ENCODE measurements at places on chromosomes 5 and 9.

DNA sequence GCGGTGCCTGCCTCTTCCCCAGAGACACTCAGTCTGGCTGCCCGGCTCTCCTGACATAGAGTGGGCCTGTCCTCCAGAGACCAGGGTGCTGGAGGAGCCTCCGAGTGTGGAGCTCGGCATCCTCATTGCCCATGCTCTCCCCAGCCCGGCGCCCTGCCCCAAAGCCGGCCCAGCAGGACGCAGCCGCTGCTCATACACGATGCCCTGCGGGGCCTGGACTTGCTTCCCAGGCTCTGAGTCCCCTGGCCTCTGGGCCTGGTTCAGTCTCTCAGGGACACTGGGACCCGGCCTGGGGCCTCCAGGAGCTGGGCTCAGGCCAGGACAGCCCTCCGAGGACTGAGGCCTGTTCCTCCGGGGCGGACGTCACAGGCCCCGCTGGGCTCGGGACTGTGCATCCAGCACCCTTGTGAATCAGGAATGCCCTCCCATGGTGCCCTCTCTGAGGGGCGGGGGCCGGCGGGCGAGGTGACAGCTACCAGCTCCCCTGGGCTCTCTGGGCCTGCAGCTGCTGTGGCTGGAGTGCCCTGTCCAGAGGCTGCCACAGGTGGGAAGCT is 23.2 kb downstream of the TPPP start:
- no peak for DNase-seq

GRCh38 chr5:54462281-54462680 is 6.8 kb downstream of the HSPB3 start:
- DNase-seq = no peak

GRCh38 chr5:131579917-131580671 is 54.9 kb downstream of the RAPGEF6 start:
- no peak for DNase-seq

DNA sequence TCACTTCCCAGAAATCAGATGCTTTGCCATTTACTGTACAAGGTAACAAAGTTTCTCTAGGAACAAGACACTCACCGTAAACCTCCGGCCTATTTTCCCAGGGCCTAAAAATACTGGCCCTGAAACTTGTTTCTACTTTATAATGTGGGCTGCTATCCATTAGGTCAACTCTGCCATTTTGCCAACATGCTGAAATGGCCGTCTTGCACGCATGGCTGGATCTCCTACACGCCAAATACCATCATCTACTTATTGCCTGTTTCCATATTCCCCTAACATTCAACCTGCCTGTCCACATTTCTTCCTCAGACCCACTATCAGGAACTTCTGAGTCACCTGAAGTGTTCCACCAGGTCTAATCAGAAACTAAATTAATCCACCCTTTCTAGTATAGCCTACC is 4.7 kb downstream of the TBCA start:
- DNase-seq = no peak

- DNase-seq = no peak
Measured at GRCh38 chr9:3863686-3864085, 337.9 kb upstream of the RFX3 start.

- peak; percentile 72 for DNase-seq
Measured at GRCh38 chr9:130240410-130241197, 25.0 kb upstream of the HMCN2 start.

DNA sequence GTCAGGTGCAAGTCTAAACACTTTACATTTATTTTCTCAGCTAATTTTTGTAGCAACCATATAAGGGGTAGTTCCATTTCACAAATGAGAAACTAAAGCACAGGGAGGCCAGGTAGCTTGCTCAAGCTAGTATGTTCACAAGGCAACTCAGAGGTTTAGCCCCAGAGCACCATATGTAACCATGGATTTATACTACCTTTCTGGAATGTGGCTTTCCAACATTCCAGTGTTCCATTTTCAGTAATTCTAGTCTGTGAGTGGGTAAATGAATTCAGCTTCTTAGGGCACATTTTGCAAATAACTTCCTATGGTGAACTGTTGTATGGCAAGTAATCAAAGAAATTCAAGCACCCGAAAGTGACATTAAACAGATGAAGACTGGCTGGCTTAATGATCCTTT is 25.0 kb upstream of the CAST start:
- no peak for DNase-seq

- peak; percentile 53 for DNase-seq
Measured at GRCh38 chr5:17218353-17219005, 1.0 kb downstream of the BASP1 start.

DNA sequence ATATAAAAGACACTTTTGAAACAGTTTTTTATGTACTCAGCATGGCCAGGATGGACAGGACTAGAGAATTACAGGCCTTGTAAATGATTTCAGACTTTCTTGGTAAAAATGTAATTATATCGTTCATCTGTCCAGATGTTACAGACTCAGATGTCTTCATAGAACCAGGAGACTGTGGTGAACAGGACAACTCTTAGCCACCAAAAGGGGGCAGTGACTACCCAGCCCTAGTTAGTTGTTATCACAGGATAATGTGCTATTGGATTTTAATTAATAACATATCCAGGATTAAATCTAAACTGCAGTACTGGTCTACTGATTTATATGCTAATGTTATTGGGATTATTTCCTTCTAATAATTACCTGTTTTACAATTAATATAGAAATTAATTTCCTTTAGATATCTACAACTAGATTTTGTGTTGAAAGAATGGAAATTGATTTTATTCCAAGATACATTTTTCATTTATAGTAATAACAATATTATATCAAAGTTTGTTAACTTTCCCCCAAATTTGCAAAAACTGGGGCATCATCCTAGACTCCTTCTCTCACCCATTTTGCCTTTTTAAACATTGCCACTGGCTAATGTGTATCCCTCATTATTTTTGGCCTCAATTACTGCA is 99.4 kb downstream of the MTREX start:
- peak; percentile 67 for DNase-seq

GRCh38 chr5:123598028-123598689 is 86.2 kb downstream of the CSNK1G3 start:
- no peak for DNase-seq

- peak; percentile 47 for DNase-seq
Measured at GRCh38 chr5:141969783-141970771, 1.2 kb downstream of the RNF14 start.

DNA sequence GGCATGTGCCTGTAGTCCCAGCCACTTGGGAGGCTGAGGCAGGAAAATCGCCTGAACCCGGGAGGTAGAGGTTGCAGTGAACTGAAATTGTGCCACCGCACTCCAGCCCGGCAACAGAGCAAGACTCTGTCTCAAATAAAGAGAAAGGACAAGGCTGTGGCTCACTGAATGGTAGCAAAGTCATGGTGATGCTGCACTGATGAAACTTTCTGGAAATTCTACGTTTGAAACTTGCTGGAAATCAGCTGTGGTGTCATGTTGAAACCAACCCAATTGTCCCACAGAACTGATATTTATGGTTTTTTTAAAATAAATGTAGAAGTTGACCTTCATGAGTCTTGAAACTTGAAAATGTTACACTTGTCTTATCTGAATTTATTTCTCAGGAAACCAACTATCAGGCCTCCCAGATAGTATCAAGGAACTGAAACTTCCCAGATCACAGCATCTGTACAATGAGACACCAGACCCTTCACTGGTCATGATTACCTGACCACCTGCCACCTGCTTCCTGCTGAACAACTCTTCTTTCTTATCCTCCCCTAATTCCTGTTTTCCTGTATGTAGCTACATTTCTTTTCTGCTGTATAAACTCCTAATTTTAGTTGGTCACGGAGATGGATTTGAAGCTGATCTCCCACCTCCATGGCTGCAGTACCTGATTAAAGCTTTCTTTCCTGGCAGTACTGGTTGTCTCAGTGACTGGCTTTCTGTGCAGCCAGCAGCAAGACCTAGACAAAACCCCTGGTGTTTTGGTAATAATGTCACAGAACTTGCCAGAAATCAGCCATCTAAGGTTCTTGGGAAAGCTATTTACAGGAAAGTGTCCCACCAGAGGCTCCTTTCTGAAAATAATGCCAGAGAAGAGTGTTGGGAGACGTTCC is 5.6 kb upstream of the TBC1D13 start:
- no peak for DNase-seq

DNA sequence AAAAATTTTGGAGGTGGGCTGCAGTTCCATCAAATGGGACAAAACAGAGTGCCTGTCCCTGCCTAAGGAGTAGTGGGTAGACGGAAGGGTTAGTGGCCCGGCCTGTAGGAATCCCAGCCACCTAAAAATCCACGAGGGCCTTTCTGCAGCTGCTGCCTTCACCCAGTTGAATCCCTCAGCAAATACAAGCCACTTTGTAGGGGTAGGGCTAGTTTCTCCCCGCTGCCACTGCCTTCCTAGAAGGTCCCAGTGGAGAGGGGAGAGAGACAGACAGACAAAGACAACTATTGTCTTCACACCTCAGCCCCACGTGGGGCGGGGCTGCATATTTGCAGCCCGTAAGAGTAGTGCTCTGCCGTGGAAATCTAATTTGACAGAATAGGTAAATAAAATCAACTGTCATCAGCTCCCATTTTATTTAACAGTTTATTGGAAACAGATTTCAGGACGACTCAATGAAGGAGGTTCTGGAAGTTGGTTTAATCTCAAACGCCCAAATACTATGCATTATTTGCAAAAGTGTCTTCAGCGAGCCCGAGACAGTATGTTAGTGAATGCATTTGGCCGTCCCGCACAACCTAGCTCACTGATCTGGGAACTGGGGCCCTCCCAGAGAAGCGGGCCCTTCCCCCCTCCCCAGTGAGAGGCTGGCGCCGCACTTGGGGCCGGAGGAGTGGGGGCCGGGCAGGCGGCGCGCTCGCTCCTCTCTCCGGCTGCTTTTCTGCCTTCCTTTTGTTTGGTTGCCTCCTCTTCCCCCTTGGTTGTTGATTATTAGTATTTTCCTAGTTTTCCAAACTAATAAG is 67.6 kb upstream of the TBCA start:
- peak; percentile 24 for DNase-seq

GRCh38 chr5:5278815-5279381 is 138.8 kb downstream of the ADAMTS16 start:
- no peak for DNase-seq

- peak; percentile 89 for DNase-seq
Measured at GRCh38 chr9:104747565-104748358, at the start of gene NIPSNAP3A. Gene NIPSNAP3A (plus strand): TSS chr9:104747683. CDS start chr9:104747793, 110 bp downstream.

DNA sequence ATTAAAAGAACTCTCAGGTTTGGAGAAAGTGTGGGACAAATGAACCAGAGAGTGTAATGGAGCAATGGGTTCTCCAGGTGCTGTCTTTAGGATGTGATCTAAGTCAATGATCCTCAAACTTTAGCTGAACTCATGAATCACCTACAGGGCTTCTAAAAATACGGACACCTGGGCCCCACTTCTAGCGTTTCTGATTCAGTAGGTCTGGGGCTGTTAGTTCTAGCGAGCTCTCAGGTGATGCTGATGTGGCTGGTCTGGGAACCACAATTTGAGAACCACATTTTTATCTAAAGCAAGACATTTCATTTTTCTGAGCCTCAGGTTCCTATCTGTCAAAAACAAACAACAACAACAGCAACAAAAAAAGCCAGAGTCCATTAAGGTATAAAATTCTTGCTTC is 35.1 kb upstream of the PCA3 start:
- no peak for DNase-seq

DNA sequence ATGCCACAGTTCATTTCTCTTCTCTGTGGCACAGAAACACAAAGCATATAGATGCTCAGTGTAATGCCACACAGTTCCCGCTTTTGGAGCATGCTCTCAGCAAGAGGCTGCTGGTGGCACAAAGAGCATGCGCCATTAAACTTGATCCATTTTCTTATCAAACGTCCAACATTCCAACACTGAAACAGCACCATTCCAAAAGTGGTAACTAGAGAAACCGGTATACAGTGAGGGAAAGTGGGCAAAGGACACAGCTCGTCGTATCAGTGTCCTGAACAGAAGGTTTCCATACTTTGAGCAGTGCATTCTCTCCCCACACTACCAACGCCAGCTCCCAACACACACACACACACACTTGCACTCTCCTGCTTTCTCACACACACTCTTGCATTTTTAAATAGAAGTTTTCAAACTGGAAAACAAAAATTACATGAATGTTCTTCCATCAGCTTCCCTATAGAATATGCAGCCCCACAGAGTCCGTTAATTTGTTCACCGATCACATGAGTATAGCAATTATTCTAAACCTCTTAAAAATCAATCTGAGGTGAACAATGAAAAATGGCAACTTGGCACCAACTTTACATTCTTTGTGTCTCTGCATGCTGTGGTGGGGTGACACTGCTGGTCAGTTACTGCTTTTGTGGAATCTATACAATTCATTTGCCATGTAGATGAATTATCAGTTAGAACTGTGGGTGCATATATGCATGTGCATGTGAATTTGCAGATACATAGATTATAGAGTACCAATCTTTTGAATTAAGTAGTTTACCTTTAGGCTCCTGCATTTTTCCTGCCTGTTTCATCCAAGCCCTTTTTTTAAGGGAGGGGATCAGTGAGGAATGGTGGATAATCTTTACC is 5.7 kb downstream of the NFIB start:
- no peak for DNase-seq

DNA sequence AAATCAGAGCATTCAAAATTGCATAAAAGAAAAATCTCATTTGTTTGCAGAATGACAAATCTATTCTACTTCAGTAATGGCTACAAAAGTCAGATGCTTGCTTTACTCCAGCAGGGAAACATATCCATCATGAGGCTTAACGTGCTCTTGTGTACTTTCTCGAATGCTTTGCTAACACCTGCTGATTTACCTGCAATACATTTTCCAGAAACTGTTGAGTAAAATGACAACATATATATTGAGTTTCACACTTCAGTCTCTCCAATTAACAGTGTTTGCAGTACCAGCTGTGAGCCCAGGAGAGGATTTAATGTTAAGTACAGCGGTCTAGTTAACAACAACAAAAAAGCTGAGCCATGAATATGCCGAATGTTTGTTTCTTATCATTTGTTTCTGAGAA is 391.5 kb upstream of the SMC2 start:
- no peak for DNase-seq

GRCh38 chr5:105639068-105639467 is 2031.7 kb downstream of the EFNA5 start:
- no peak for DNase-seq

DNA sequence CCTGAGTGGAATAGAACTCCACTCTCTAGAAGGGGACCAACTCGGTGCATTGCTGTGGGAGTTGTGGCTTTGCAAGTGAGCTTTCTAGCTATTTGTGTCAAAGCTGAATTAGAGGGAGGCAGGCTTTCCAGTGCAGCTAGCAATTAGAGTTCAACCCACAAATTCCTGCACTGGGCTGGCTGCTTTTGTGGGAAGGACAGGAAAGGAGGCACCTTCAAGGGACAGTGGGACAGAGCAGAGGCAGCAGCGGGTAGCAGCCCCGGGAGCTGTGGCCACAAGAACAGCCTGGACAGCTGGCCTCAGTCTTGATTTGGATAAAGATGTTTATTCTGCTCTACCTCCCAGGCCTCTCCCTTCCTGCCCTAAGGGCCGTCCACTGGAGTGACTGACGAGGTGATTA is 83.7 kb upstream of the SLIT3 start:
- DNase-seq = peak; percentile 19

GRCh38 chr9:127763918-127764384 is 14.5 kb downstream of the SH2D3C start:
- no peak for DNase-seq

GRCh38 chr9:5629312-5630080 is 589 bp downstream of the RIC1 start:
- no peak for DNase-seq

Measured in AG08395 (cell line).